ENCODE measurements at places on chromosomes 4 and X. TPM values are rescaled to one million over a fixed set of nuclear protein-coding genes. Genes with fewer than 3 reads are reported as not detected.

The BMP3 gene
- under 0.01 TPM for total RNA-seq

The AMTN gene
- not detected for total RNA-seq

The GNRHR gene
- not detected for total RNA-seq

The ZNF185 gene
- 0.38 TPM for total RNA-seq

The MAP3K15 gene
- not detected for total RNA-seq

The FREM3 gene
- not detected for total RNA-seq

The GDPD2 gene
- total RNA-seq: not detected

The SLC10A4 gene
- not detected for total RNA-seq

The MBNL3 gene
- 3.9 TPM for total RNA-seq

The GNPDA2 gene
- total RNA-seq: 32.3 TPM

The CT45A1 gene
- total RNA-seq: not detected

The RBM10 gene
- total RNA-seq: 47.1 TPM

GRCh38 chrX:37776283-37776986 lies 3.4 kb upstream of the CYBB start:
- no peak for DNase-seq

DNA sequence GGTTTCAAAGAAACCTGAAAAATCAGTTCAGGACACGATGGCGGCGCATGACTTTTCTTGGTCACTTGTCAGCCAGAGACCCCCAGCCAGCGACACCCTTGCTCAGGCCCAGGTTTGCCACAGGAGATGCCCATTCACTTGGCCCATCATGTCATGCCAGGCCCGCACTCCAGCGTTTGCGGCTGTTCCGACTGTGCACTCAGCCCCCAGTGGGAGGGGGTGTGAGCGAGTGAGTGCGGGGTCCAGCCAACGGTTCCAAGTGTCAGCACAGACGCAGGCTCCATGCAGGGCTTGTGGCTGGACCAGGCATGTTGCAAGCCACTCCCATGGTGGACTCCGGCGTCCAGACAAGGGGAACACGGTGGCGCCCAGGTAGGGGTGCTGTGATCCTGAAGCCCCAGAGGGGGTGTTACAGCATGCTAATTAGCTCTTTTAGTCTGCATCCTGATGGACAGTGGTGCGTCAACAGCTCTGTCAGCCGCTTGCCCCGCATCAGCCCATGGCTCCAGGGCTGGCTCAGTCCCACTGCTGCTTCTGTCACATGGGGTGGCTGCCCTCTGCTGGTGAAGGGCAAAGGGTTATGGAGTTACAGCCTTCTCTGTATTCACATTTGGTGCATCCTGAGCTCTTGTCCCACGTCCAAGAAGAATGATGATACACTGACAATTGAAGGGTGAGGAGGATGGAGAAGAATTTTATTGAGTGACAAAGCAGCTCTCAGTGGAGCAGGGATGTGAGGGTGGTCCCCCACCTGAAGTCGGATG lies 3.7 kb upstream of the MAEA start:
- DNase-seq: no peak

GRCh38 chr4:38400946-38401345 lies 263.1 kb upstream of the KLF3 start:
- DNase-seq: peak; percentile 6

DNA sequence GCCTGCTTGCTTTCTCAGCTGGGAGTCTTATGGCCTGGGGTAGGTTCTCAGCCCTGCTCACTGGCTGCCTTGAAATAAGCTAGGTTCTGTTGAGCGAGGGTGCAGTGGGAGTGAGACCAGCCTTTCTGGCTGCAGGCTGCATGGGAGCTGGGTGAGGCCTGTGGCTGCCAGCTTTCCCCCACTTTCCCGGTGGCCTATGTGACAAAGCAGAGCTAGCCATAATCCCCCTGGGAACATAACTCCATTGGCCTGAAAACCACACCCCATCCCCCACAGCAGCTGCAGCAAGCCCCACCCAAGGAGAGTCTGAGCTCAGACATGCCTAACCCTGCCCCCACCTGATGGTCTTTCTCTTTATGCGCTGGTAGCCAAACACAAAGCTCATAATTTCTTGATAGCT lies 118.9 kb downstream of the KLHL4 start:
- peak; percentile 48 for DNase-seq

- DNase-seq: no peak
Measured at GRCh38 chr4:78796526-78796925, 20.4 kb downstream of the BMP2K start.

GRCh38 chr4:36053930-36054329 lies 190.4 kb downstream of the ARAP2 start:
- no peak for DNase-seq

- no peak for DNase-seq
Measured at GRCh38 chr4:119580293-119580692, 48.3 kb downstream of the PDE5A start.

GRCh38 chrX:11465648-11466411 lies 172.6 kb downstream of the AMELX start:
- no peak for DNase-seq

DNA sequence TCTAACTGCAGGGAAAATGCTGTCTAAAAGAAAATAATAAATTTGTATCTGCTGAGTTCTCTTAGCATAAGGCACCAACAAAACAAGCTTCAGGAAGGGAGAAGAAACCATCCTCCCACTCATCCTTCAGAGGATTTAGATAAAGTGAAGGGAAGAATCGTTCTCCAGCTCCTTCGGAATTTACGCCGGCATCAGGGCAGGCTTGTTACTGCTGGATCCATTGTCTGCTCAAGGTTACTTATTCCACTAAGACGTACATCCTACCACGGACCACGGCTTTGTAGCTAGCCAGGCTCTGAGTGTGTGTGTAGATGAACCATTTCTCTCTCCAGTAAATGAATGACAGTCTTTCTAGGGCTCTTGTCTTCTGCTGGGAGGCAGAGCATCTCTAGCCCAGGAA lies 60.4 kb downstream of the HAND2 start:
- no peak for DNase-seq

DNA sequence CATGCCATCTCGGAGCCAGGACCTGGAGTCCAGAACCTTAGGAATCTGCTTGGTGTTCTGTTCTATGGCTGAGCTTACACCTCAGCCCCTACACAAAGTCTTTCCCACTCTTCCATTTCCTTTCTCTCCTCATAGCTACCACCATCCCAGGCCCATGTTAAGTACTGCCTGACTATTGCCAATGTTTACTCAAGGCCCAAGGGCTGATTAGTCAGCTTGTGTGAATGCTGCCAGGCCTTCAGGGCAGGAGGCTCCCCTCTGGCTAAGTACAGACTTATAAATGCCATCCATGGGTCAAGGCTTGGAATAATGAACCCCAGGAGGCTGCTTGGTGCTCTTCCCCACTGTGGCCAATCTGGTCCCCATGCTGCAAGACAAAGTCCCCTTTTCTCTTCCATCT lies 411.6 kb upstream of the MAGEB18 start:
- DNase-seq: no peak

GRCh38 chr4:128468123-128468989 lies 180.7 kb upstream of the PGRMC2 start:
- DNase-seq: peak; percentile 97

DNA sequence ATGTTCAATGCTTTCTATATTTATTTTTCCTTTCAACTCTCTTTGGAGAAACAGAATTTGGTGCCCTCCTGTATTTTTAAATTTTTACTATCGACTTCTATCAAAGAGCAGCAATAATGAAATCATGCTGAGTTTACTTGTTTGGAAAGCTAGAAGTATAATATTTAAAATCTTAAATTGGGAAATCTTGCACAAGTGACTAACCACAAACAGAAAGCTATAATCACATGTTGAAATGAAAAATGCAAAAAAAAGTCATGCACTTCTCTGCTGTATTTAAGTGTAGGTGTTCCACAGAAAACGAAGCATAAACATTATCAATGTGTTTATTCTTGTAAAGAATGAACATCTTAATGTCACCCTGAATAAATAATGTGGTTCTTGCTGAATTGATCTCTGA lies 306.1 kb downstream of the PCDH18 start:
- DNase-seq: no peak

Measured in LHCN-M2 (cell line).